ENCODE measurements at places on chromosomes 13 and 19.

GRCh38 chr19:2015608-2015950 is at the start of gene BTBD2:
TSS of gene BTBD2 (minus strand) at chr19:2015714. CDS start at chr19:2015703, 11 bp downstream.
- peak within 1 kb of the TSS; percentile 62 for H3K27ac ChIP-seq
- peak within 1 kb of the TSS; percentile 70 for H3K4me3 ChIP-seq
- peaks cover 31% of the 10 kb centered on the region for H3K4me1 ChIP-seq
- H3K36me3 ChIP-seq = peaks cover 15% of the 10 kb centered on the region
- peaks cover 6% of the 10 kb centered on the region for H3K27me3 ChIP-seq

GRCh38 chr19:18322318-18322758 is 538 bp downstream of the LSM4 start:
- peak; percentile 70 for DNase-seq
- H3K27ac ChIP-seq = peak overlapping the region; percentile 96
- peaks cover 60% of the 10 kb centered on the region for H3K4me1 ChIP-seq
- H3K4me3 ChIP-seq = peak overlapping the region; percentile 89

DNA sequence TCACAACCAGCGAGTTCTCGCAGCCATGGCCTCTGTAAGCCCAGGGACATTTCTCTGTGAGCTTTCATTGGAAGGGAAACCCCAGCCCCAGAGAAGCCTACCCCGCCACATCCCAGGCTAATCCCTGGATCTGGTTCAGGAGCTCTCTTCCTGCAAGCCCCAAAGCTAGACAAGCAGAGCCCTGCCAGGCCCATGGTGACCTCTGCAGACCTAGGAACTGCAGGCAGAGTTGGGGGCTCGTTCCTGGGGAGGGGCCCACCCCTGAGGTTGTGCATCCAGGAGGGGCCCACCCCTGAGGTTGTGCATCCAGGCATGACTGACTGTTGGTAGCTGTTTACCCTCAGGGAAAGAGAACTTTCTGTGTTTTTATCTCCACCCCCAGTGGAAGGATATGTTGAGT is 21.7 kb downstream of the KCTD15 start:
- peaks cover 40% of the 10 kb centered on the region for H3K4me1 ChIP-seq
- no peak overlapping the region for H3K27ac ChIP-seq
- H3K4me3 ChIP-seq = no peak overlapping the region
- no peak for DNase-seq
- H3K36me3 ChIP-seq = no peaks in the 10 kb centered on the region
- H3K27me3 ChIP-seq = peaks cover 48% of the 10 kb centered on the region

DNA sequence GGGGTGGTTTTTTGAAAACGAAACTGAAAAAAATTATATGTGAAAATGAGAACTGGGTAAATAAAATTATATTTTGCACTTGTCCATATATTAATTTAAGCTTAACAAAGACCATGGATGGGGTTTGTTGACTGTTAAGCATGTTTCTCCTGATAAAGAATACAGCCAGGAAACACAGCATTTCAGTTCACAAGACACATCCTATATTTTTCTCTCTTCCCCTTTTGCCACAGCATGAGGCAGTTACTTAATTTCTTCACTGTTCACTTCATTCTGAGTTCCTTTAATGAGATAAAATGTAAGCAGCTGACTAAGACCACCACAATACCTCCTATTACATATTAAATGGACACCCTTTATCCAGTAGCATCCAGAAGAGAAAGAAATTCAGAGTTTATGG is 64.0 kb downstream of the RXFP2 start:
- no peak overlapping the region for H3K4me3 ChIP-seq
- H3K4me1 ChIP-seq = peaks cover 18% of the 10 kb centered on the region
- H3K27me3 ChIP-seq = no peaks in the 10 kb centered on the region
- DNase-seq = no peak

- no peak for DNase-seq
- H3K36me3 ChIP-seq = no peaks in the 10 kb centered on the region
- peaks cover 4% of the 10 kb centered on the region for H3K27me3 ChIP-seq
Measured at GRCh38 chr13:52348983-52349780, 56.8 kb downstream of the THSD1 start.

DNA sequence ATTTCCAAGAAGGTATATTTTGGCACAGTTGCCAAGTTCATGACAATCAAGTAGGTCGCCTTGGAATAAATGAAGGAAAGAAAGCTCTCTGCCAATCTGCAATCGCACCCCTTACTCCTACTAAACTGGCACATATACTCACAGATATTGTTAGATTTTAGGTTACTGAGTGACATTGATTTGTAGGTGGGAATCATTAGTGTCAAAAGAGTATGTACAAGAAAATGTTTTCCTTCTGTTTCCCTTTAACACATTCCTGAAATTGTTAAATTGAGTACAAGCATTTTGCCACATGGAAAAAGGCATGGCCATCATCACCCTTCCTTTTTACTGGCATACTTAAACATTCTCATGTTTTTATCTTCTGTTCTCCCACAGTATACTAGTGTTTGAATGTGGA is 2868.3 kb upstream of the PCDH20 start:
- H3K36me3 ChIP-seq = no peaks in the 10 kb centered on the region
- H3K27me3 ChIP-seq = no peaks in the 10 kb centered on the region
- DNase-seq = no peak
- H3K27ac ChIP-seq = no peak overlapping the region
- H3K4me1 ChIP-seq = no peaks in the 10 kb centered on the region

GRCh38 chr13:46641274-46642081 is 88.5 kb downstream of the LRCH1 start:
- no peak overlapping the region for H3K27ac ChIP-seq
- no peak for DNase-seq
- peaks cover 6% of the 10 kb centered on the region for H3K36me3 ChIP-seq
- no peak overlapping the region for H3K4me3 ChIP-seq
- H3K27me3 ChIP-seq = no peaks in the 10 kb centered on the region

DNA sequence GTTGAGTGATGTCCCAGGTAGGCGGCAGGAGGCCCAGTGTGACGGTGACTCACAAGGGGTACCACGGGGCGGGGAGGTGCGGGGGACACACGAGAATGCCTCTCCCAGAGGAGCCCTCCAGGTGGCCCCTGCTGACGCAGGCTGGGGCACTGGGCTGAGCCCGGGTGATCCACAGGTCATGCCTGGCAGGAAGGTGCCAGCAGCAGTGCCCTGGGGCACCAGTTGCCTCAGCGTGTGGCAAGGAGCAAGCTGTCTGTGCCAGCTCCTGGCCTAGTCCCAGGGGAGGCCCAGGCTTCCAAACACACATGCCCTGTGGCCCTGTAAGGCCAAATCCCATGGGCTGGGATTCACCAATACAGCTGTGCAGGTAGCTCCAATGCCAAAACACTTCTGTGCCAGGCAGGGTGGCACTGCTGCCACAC is 28.0 kb downstream of the AKT2 start:
- no peak overlapping the region for H3K27ac ChIP-seq
- no peak overlapping the region for H3K4me3 ChIP-seq
- H3K36me3 ChIP-seq = peaks cover 36% of the 10 kb centered on the region

DNA sequence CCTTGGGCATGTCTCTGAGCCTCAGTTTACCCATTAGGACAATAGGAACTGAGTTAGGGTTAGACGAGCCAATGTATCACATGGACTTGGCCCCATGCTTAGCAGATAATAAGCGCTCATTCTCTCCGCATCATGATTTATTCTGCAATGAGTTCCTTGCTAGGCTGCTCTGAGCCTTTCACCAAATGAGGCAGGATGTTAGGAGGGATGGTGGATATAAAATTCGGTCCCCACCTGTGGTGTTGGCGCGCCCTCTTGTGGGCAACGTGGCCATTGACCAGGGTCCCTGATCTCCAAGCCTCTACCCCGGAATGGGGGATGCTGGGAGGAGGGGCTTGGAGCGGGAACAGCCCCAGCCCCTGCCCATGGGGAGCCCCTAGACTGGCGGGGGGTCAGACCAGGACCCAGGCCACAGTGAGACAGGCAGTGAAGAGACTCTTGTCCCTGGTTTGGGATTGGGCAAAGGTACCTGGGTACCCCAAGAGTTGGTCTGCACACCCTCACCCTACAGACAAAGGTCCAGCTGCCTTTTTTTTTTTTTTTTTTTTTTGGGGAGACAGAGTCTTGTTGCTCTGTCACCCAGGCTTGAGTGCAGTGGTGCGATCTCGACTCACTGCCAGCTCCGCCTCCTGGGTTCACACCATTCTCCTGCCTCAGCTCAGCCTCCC is 43.9 kb downstream of the CERS4 start:
- H3K4me3 ChIP-seq = no peak overlapping the region
- peak; percentile 90 for DNase-seq
- H3K27ac ChIP-seq = no peak overlapping the region
- peaks cover 10% of the 10 kb centered on the region for H3K36me3 ChIP-seq
- no peaks in the 10 kb centered on the region for H3K27me3 ChIP-seq

- peaks cover 9% of the 10 kb centered on the region for H3K4me1 ChIP-seq
- H3K27me3 ChIP-seq = no peaks in the 10 kb centered on the region
- no peak overlapping the region for H3K27ac ChIP-seq
- H3K4me3 ChIP-seq = no peak overlapping the region
- DNase-seq = peak; percentile 54
Measured at GRCh38 chr13:94620286-94620896, 18.7 kb downstream of the GPR180 start.

DNA sequence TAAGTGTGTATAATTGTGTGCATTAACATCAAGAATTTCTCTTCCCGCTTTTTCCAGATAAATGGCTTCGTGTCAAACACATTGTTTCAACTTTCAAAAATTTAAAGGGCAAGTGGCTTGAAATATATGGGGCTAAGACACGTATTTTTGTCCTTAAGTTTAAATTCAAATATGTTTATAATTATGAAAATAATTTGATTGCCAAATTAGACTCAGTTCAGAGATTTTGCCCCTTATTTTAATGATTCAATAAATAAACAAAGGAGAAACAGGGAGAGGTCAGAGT is 1159.2 kb upstream of the MIR17HG start:
- no peak overlapping the region for H3K4me3 ChIP-seq
- no peak overlapping the region for H3K27ac ChIP-seq
- DNase-seq = no peak
- no peaks in the 10 kb centered on the region for H3K27me3 ChIP-seq

DNA sequence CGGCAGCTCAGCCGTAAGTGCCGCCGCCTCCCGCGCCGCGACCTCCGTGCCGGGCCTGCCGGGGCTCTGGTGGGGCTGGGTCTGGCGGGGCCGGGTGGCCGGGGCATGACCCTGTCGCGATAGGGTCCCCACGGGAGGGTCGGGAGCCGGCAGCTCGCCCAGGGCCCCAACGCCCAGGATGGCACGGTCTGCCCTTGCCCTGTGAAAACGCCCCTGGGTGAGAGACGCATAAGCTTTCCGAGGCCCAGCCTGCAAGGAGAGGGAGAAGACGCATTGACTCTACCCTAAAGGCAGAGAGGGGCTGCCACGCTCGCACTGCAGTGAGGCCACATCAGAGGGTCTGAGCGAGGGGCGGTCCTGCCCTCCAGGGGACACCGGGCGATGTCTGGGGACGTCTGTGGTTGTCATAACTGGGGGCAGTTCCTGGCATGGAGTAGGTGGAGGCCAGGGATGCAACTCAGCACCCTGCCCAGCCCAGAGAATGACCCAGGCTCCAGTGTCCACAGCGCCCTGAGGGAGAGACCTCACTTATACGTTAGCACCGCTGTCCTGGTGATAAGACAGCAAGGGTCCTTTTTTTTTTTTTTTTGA is 539 bp downstream of the ZNF554 start:
- H3K27me3 ChIP-seq = no peaks in the 10 kb centered on the region
- DNase-seq = peak; percentile 36
- H3K4me1 ChIP-seq = peaks cover 9% of the 10 kb centered on the region
- peak overlapping the region; percentile 82 for H3K4me3 ChIP-seq
- H3K36me3 ChIP-seq = peaks cover 5% of the 10 kb centered on the region
- H3K27ac ChIP-seq = no peak overlapping the region

DNA sequence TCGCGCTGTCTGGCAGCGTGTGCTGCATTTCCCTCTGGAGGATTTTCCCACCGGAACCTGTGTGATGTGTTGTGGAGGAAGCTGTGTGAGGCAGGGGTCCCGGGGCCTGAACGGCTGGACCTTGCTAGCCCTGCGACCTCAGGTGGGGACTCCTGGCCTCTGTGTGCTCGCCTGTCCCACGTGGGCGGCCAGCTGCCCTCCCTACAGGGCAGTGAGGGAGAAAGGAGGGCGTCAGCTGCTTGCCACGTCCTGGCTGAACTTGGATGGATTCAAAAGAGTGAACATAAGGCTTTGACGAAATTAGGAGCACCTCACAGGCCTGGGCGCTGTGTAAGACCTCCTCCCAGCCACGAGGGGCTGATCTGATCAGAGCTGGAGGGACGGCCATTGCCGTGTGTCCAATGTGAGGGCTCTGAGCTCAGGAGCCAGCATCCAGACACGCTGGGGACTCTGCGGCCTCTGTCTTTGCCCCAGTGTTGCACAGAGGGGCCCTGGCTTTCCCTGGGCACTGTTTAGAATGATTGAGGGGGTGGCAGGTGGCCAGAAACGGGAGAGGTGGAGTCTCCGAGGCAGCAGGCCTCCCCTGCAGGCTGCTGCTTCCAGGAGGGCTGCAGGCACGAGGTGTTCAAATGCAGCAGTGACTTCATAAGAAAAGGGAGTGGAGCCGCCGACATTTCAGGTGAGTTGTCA is 13.0 kb downstream of the TFDP1 start:
- H3K36me3 ChIP-seq = peaks cover 61% of the 10 kb centered on the region
- no peaks in the 10 kb centered on the region for H3K27me3 ChIP-seq
- H3K4me1 ChIP-seq = peaks cover 5% of the 10 kb centered on the region
- no peak overlapping the region for H3K4me3 ChIP-seq

DNA sequence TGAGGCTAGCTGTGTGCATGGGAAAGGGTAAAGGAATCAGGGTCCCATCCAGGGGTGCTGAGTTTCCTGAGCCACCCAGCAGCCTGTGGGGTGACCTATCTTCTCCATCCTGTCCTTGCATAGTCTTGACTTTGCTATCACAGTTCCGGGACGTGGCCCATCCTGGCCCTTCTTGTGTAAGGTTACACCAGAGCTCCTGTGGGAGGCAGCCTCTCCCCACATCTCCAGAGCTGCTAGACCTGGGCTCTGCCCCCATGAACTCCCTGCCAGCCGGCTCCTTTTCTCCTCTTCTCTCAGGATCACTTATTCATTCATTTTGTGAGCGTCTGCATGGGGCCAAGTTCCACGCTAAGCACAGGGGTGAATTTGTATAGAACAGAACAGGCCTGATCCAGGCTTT is 238.9 kb downstream of the TSHZ3 start:
- peaks cover 11% of the 10 kb centered on the region for H3K4me1 ChIP-seq
- no peaks in the 10 kb centered on the region for H3K36me3 ChIP-seq
- DNase-seq = no peak
- H3K27me3 ChIP-seq = peaks cover 35% of the 10 kb centered on the region

- peaks cover 4% of the 10 kb centered on the region for H3K27me3 ChIP-seq
- no peak overlapping the region for H3K27ac ChIP-seq
- no peaks in the 10 kb centered on the region for H3K36me3 ChIP-seq
- H3K4me1 ChIP-seq = peaks cover 7% of the 10 kb centered on the region
Measured at GRCh38 chr13:42478531-42479156, 95.3 kb upstream of the TNFSF11 start.

GRCh38 chr19:58396691-58397532 is 1.5 kb downstream of the RNF225 start:
- DNase-seq = no peak
- peaks cover 53% of the 10 kb centered on the region for H3K27me3 ChIP-seq
- no peak overlapping the region for H3K27ac ChIP-seq
- peaks cover 31% of the 10 kb centered on the region for H3K4me1 ChIP-seq
- H3K4me3 ChIP-seq = no peak overlapping the region

DNA sequence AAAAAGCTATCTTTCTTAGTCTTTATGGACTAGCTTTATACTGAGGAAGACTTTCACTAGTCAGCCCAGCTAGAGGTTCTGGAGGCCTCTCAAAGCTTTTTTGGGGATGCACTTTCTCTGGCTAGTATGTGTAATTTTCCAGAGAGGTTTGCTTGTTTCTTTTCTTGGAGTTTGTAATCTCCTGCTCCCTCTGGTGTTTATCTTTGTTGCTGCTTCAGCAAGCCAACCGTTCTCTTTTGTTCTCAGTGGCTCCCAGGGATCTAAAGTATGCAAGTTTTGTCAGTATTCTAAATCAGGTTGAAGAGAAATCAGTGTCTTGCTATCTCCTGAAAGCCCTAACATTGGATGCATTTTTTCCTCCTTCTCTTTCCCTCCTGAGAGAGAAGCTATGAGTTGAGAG is 121.1 kb upstream of the MYO16 start:
- no peak overlapping the region for H3K27ac ChIP-seq
- H3K36me3 ChIP-seq = no peaks in the 10 kb centered on the region
- no peak for DNase-seq
- H3K27me3 ChIP-seq = no peaks in the 10 kb centered on the region
- H3K4me3 ChIP-seq = no peak overlapping the region

Measured in activated naive CD4-positive, alpha-beta T cell treated with anti-CD3 and anti-CD28 coated beads, Interleukin-2, amount 10 ng/mL, durations not matched to agents 7 days and 5 days (primary cell).